ENCODE measurements at places on chromosomes 6 and 20. TPM values are rescaled to one million over a fixed set of nuclear protein-coding genes. Genes with fewer than 3 reads are reported as not detected.

GRCh38 chr6:193773-194310 is 98.4 kb upstream of the DUSP22 start:
- DNase-seq: no peak

DNA sequence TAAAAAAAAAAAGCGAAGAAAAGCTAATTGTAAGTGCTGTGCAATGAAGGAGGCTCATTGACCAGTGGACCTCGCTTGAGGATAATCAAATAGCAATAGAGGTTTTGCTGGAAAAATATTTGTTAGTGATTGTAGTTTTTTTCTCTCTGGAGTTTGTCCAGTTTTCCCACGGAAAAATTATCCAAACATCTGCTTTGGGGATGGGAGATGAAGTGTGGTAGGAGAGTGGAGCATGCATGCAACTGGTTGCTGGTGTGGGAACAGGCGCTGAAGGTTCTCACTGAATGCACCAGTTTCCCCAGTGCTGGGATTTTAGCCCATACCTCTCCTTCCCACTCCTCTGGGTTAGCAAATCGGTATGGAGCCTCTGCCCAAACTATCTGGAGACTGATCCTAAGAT is 281.7 kb upstream of the TAB2 start:
- DNase-seq: no peak

GRCh38 chr6:41737591-41738130 is 2.3 kb upstream of the TFEB start:
- DNase-seq: no peak

DNA sequence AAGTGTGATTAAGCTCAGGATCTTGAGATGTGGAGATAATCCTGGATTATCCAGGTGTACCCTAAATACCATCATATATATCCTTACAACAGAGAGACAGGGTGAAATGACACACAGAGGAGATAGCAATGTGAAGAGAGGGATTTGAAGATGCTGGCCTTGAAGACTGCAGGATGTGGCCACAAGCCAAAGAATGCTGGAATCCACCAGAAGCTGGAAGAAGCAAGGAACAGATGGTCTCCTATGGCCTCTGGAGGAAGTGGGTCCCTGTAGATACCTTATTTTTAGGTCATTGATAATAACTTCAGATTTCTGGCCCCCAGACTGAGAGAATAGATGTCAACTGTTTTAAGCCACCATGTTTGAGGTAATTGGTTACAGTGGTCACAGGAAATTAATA is 95.0 kb downstream of the PAK5 start:
- no peak for DNase-seq

Gene WFDC10B
- not detected for total RNA-seq

Gene XKR7
- 0.04 TPM for total RNA-seq

DNA sequence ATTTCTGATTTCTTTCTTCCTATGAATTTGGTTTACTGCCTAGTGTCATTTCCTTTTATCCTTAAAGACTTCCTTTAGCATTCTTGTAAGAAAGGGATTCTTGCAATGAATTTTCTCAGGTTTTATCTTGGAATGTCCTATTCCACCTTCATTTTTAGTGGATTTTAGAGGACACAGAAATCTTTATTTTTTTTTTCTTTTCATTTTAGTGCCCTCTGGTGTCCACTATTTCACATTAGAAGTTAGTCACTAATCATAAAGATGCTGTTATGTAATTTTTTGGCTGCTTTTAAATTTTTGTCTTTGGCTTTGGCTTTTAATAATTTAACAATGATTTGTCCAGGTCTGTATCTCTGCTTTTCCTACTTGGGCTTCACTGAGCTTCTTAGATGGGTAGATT is 28.1 kb downstream of the LMBRD1 start:
- DNase-seq: no peak

GRCh38 chr6:1820714-1821113 is 211.0 kb downstream of the FOXC1 start:
- no peak for DNase-seq

DNA sequence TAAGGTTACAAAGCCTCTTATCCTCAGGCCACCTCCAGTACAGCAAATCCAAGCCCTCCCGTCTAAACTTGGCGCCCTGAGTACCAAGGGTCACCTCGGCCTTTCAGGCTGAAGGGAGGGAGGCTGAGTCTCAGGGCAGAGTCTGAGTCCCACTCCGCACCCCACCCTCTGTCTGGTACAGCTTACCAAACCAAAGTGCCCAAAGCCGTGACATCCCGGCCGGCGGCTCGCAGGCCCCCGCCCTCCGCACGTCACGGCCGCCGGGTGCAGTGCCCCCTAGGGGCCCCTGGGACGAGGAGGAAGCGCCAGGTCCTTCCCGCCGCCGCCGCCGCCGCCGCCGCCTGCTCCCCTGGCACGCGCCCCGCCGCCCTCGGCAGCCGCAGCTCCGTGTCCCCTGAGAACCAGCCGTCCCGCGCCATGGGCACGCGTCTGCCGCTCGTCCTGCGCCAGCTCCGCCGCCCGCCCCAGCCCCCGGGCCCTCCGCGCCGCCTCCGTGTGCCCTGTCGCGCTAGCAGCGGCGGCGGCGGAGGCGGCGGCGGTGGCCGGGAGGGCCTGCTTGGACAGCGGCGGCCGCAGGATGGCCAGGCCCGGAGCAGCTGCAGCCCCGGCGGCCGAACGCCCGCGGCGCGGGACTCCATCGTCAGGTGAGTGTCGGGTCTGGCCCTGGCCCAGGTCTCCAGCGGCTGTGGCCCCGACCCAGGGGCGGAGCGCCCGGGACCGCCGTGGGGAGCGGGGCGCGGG is at the start of gene MTHFD1L:
Gene MTHFD1L, plus strand, starts transcription at position 297 of the 741 bp plus-strand sequence. Its CDS starts 121 bp downstream, at position 418.
- DNase-seq: peak; percentile 86

DNA sequence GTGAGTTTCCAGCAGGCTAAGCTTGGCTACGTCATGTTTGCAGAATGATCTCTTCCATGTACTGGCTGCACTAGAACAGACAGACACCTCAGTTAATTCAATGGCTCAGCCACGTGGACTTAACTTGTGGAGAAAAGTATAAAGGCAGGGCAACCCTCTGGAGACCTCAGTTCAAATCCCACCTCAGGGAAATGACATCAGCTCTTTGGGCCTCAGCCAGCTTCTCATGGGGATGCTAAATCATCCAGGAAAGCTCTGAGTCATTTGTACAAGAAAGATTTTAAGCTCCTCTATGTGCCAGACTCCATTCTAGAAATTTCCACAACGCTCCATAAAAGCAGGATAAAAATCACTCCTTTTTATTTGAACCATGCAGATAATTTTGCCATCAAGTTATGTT is 128.5 kb upstream of the SALL4 start:
- DNase-seq: peak; percentile 95

Gene C20orf202
- total RNA-seq: not detected

Gene EDN3
- total RNA-seq: not detected

- DNase-seq: no peak
Measured at GRCh38 chr6:139747154-139747553, 372.7 kb upstream of the CITED2 start.

DNA sequence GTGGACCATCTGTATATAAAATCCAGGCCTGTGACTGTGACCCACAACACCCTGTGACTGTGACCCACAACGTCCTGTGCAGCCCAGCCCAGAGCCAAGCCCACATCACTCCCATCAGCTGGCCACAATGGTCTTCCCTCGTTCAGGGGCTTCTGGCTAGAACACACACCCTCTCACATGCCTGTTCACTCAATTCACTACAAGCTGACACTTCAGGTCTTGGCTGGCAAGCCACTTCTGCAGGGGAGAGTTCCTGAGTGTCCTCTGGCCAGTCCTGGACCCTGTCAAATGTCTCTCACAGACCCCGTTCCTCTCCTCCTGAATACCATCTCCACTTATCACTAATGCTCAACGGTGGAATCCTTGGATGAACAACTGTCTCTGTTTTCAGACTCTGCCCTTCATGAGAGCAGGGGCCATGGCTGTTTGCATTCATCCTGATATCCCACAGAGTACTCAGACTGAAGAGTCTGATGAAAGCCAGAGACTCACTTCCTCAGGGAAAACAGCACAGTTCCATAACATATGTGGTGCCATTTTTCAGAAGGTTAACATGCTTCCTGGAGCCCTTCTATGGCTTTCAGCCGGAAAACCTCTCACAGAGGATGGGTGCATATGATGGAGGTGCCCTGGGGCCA is 56.0 kb downstream of the MYH7B start:
- no peak for DNase-seq

Gene ADAM33
- total RNA-seq: 0.18 TPM

DNA sequence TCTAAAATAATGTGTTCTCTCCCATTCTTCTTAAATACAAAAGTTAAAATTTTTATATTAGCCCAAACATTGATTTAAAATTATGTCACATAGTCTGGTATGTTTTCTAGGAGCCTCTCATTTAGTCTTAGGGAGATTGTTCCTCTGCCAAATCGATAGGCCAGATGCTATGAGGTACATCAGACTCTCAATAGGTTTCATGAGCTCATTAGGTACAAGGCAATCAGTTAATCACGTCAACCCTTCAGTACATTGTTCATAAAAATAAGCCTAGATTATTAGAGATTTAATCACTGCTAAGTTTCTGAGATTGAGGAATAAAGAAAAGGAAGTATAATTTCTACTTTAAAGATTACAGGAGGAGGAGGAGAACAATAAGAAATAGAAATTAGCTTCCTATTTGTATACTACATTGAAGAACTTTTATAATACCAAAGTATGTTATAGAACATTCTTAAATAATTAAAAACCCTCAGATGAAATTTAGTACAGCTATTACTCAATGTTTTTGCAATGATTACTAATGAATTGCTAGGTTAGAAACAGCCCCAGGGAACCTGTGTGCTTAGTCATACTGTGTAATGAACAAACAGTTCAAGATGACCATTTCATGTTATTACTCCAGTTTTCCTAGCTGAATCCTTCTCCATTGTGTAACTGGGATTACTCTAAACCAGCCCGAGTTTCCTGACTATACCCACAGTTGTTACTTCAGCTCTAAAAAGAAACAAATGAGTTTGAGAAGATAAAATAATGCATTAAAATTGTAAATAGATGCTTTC is 117.0 kb downstream of the BMP5 start:
- DNase-seq: peak; percentile 46

GRCh38 chr6:34795836-34796425 is 4.0 kb downstream of the BLTP3A start:
- peak; percentile 26 for DNase-seq

- no peak for DNase-seq
Measured at GRCh38 chr6:87671555-87672029, 30.4 kb downstream of the AKIRIN2 start.

DNA sequence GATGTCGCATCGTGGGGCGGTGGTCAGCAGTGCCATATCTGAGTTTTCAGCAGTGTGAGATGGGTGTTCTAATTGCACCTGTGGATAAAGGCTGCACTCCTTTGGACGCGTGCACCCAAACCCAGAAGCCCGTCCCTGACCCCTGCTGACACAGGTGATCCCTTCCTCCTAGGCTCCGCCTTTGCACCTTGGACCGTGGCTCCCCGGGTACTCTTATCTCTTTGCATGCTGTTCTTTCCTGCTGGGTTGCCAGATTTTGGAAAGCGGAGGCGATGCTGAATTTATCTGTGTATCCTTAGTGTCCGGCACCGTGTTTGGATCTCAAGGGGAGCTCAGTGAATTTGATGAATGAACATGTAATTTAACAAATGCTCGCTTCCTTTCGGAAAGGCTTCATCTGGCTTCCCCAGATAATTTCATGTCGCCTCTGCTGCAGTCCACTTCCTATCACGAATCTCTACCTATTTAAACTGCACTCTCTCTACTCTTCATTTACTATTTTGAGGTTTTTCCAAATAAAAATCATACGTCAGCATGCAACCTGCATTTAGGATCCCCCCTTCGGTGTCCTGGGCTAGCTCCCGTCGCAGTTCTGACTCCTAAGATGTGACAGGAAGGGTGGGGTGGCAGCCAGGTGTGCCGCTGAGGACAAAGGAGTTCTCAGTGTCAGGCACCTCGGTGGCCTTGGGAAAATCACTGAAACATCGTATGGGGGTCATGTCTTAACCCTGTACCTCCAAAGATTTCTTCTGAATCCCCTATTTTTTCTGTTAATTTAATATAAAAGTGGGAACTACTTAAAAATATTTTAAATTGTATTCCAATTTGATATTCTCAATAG is 753 bp upstream of the PERP start:
- DNase-seq: no peak

DNA sequence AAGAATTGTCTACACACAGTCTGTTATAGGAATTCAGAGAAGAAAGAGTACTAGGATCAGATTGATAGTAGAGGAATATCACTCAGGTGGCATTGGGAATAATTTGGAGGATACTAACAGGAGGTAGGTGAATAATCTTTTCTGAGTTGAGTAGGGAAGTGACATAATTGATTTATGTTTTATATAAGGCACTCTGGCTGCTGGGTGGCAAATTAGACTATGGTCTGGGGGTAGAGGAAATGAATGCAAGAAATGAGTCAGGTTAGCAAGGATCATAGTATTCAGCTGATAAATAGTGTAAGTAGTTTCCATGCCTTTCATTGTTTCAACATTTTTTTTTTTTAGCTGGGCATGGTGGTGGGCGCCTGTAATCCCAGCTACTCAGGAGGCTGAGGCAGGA is 113.3 kb downstream of the CDKAL1 start:
- DNase-seq: peak; percentile 71
